ENCODE measurements at places on chromosomes 13 and 19.

- DNase-seq: no peak
Measured at GRCh38 chr13:27954406-27954851, 14.7 kb downstream of the CDX2 start.

DNA sequence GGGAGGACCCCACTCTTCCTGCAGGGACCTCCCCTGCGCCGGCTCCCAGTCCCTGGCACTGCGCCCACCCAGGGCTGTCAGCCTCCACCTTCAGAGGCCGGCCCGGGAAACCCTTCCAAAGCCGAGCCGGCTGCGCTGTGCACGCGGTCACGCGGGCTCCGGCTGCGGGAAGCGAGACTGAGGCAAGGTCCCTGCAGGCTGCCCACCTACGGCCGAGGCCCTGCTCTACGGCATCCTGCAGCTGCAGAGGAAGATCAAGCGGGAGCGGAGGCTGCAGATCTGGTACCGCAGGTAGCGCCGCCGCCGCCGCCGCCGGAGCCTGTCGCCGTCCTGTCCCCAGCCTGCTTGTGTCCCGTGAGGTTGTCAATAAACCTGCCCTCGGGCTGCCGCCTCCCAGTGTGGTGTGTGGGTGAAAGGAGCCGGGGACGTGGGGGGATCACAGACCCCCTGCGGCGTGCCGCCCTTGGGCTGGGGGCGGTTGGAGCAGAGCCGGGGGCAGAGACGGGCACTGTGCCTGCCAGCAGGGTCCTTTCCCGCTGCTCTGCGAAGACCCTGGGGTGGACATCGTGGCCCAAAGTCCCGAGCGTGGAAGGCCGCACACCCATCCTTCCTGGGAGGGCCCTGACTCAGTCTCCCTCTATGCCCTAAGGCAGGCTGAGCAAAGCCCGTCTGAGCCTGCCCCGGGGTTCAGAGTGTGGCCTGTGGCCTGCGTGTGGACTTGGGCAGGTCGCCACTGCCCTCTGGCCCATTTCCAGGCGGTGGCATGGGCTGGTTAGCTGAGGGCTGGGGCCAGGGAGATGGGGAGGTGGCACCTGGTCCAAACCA is 5.9 kb downstream of the GAMT start:
- DNase-seq: no peak

DNA sequence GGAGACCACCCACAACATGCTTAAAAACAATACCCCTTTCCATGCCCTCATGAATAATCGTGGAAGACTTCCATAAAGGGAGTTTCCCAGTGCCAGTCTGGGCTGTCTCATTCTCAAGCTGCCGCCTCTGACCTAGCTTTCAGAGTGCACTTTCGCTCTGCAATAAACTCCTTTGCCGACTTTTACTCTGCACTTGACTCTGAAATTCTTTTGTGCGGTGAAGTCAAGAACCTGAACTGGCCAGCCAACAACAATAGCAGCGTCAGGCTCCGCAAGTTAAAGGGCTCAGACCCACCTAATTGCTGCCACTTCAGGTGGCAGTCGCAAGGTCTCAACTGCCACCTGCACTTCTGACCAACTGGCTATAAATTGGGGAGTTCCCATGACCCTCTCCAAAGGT is 10.3 kb upstream of the LEUTX start:
- no peak for DNase-seq

DNA sequence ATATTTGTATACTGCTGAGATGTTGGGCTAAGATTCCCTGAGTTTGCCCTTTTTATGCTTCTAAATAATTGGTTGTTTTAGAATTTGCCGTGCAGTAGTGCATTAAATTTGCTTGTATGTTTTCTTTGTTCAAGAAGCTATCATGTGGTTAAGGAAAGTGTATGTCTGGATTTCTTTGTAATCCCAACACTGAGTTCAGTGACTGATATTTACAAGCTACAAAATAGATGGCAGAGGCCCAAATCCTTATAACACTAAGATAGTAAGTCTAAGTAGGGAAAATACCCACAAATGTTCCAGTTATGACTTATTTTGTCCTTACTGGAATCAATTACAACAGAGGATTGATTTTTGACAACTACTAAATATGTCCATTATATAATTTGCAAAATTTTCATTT is 435.0 kb upstream of the KLF12 start:
- DNase-seq: no peak

GRCh38 chr19:36058481-36059179 is 3.9 kb downstream of the WDR62 start:
- no peak for DNase-seq

- DNase-seq: no peak
Measured at GRCh38 chr13:43939086-43939485, 59.4 kb downstream of the LACC1 start.

DNA sequence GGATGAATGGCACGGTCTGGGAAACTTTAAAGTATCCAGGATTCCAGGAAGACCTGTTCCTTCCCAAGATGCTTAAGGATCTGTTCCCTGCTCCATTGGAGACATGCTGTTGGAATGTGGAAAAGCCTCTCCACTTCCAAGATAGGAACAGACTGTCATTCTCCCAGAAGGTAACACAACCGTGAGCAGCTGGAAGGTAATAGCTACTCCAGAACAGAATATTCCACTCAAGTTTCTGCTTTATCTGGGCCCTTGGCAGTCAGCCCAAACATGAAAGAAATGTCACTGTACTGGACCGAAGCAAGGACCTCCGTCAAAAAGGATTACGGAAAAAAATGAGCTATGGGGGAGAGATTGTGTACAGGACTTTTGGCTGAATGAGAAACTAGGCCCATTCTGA is 420.9 kb upstream of the NBEA start:
- no peak for DNase-seq

DNA sequence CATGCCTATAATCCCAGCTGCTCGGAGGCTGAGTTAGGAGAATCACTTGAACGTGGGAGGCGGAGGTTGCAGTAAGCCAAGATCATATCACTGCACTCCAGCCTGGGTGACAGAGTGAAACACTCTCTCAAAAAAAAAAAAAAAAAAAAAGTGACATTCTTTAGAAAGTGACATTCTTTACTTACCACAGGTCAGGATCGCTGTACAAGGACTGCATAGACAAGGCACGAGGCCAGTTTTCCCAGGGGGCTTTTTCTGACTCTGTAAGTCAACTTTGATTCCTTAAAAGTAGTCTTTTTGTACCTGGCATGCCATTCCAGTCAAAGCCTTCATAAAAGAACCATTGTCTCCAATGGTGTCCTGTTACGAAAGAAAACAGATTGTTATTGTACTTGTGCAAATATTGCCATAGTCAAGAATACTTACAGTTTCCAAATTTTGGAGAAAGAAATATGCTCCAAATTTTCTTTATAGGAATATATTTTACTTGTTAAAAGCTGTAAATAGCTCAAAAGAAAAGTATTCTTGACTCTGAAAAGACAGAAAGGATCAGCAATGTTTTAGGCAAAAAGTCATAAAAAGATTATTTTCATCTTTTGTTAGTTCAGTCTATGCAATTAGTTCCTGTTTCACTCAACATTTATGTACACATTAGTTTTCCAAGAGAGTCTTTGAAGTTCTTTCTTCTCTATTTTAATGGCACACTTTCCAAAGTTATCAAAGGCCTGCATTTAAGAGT is 39.3 kb downstream of the CEACAM1 start:
- DNase-seq: no peak

DNA sequence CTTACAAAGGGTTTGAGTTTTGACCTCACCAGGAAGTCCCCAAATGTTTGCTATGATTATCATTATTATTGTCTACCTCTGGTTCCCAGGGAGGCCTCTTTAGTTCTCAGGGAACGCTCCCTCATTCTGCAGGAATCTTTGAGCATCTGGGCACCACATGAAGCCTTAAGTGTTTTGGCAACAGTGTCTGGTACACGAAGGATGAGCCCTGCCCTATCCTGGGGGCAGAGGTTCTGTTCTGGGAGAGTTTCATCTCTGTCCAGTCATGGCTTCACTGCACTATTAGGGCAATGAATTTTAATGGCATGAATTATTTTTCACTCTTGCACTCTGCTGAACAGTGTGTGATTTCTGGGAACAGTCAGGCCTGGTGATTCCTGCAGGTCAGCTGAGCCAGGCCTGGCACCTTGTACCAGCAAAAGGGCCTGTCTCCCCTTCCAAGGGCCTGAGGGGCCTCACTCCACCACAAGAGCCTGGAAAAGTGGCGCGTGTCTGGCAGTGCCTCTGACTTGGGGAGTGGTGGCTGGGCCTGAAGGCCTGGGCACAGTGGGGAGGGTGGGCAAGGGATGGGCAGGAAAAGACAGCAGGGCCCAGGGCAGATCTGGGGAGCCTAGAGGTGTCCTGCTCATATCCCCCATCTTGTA is 4.6 kb downstream of the FAM187B start:
- DNase-seq: no peak

DNA sequence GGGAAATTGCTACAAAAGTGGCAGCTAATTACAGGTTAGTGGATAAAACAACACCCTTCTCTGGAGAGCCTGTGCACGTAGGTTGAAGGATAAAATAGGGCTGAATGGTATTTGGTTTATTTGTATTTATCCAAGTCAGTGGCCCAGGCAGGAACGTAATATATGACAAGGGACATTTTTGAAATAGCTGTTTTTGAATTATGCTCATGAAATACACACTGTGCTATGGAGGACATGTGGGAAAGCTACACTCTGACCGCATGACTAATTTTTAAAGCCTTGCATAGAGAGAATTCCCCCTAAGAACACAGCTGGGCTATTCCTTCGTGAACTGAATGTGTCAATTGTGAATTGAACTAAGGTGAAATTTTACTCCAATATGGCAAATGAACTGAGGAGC is 292.1 kb upstream of the MAB21L1 start:
- DNase-seq: no peak

GRCh38 chr19:21740559-21740958 is 26.8 kb downstream of the ZNF100 start:
- no peak for DNase-seq

DNA sequence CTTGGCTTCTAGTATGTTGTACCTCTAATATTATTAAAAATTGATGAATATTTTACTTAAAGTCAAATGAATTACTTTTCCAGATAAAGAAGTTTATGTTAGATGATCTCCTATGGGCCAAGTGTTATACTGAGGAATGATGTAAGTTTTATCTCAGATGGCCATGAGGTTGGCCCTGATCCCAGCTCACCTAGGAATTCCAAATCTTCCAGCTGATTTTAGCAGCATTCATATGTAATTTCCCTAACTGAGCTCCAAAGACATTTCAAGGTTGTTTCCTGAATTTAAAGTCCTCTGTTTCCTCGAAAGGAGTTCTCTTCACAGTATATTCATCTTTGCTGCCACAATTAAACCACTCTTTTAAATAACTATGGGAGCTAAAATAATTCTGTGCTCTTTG is 1670.4 kb upstream of the SPRY2 start:
- DNase-seq: no peak

- DNase-seq: no peak
Measured at GRCh38 chr19:15923702-15924101, 10.6 kb downstream of the CYP4F11 start.

- no peak for DNase-seq
Measured at GRCh38 chr13:105972811-105973590, 562.5 kb downstream of the EFNB2 start.

- DNase-seq: no peak
Measured at GRCh38 chr19:45693106-45693788, 781 bp downstream of the QPCTL start.
